ENCODE measurements at places on chromosomes 1 and 21.
A peak's percentile ranks its signal among the peaks of the same experiment; 100 is the strongest.

DNA sequence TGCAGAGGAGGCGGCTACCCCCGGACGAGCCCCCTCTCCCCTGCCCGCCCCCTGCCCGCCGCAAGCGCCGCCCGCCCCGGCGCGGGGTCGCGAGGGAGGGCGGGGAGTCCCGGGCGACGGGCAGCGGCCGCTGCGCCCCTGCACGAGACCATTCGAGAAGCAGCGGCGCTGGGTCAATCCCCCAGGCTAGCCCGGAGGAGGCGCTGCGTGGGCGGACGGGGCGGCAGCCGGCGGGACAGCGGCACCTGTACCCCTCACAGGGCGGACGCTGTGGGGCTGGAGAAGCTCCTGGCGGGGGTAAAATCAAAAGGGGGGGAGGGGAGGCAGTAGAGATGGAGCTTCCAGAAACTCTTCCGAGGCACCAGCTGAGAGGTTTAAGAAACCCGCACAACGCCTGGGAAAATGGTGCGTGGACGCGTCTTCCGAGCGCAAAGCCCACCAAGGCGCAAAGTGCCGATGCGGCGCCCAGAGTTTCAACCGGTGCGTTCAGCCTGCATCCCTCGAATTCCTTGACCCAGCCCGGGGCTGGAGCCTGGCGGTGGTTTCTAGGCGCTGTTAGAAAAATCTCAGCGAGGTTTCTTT, at the start of gene PLPPR5:
Gene PLPPR5 (minus strand): TSS at position 1 of the 582 bp plus-strand sequence. CDS start 190 bp downstream, outside the sequence.
- DNase-seq, result peak; percentile 8

DNA sequence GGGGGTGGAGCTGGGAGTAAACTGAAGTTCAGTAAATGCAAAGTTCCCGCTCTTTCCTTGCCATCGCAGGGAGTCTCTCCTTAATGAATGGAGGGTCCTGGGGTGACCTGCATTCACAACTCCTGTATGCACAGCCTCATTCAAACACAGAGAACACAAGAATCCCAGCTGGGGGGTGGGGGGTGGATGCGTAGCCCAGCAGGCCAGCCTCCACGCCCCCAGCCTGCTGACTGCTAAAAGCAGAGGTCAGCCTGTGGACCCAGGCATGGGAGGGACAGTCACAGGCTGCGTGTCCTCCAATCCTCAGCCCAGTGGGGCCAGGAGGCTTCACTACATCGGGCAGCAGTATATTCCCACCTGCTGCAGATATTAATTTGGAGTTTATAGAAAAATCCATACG, 263.1 kb downstream of the GRIK3 start:
- no peak for DNase-seq

GRCh38 chr1:2632051-2632430, 775 bp downstream of the MMEL1 start:
- DNase-seq, result no peak

DNA sequence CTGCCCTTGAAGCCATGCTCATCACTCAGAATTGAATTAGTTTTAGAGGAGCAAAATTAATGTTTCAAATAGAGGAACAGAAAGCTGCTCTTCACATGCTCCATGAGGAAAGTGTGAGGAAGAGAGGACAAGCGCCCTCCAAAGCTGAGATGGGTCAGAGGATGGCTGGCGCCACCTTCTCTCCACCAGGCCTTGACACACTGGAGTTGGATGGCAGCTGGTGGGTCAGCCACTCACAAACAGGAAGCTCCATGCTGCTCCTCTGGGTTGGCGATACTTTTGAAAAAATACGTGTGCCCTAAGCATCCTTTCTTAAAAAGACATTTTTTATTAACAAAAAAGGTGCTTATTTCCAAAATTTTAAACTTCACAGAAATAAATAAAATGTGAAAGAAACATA, 3.1 kb upstream of the CD2 start:
- no peak for DNase-seq

- no peak for DNase-seq
Measured at GRCh38 chr1:208206092-208206698, 38.0 kb downstream of the PLXNA2 start.

DNA sequence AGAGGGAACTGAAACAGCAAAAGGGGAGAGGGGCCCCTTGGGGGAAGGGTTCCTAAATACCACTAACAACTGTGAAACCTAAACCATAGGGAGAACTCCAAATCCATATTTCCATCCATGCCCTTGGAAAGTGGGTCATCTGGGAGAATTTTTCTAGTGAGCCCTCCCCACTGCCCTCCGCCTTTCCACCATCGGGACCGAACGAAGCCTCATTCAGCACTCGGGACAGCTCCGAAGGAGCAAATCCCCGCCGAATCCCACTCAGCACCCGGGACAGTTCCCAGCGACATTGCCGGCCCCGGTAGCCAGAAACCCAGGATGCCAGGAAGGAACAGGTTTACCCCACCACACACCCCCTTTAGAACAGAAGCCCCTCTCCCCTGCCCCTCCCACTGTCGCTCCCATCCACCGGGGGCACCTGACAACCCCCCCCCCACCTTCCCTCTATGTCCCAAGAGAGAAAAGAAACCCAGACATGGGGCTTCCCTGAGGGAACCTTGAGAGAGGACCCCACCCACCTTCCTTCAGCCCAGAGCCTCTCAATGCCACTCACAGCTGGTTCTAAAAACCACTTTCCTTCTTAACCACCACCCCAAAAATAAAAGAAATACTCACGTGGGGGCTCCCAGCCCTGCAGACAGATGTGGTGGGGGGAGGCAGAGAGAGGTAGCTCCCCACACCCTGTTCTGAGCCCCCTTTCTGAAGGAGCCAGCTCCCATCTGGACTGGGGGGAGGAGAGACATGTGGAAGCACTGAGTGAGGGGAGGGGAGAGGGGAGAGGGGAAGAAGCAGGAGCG, 4.5 kb downstream of the DLGAP3 start:
- DNase-seq, result peak; percentile 59

- DNase-seq, result no peak
Measured at GRCh38 chr1:63886340-63886739, 112.5 kb downstream of the ROR1 start.

DNA sequence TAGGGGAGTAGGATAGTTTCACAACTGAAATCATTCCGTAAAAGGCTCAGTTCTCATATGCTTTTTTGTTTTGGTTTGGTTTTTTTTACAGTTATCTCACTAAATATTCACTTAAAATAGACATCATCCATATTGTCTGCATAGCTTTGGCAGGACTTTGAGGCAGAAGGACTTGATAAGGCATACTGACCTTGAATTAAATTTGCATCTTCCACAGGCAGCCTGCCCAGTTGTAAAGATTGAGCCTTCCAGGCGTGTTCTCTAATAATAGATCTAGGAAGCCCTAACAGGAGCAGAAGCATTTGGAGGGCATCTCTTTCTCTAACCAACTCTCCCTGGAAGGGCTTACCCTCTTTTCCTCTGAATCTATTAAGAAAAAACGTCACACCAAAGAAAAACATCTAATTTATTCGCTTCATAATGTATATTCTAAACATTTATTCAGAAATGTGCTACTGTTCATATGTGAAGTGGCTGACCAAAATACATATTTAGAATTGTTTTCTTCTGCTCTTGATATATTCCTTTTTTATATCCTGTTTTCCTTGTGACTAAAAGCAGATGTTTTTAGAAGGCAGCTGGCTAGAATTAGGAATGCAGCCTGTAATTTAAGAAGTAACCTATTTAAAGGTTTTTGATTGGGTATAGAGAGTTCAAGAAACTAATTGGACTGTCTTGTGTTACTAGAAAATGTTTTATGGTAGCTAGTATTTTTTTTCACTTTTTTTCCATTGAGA, 20.2 kb downstream of the DESI2 start:
- peak; percentile 62 for DNase-seq

- DNase-seq, result no peak
Measured at GRCh38 chr21:44893948-44894656, 20.6 kb upstream of the PTTG1IP start.

DNA sequence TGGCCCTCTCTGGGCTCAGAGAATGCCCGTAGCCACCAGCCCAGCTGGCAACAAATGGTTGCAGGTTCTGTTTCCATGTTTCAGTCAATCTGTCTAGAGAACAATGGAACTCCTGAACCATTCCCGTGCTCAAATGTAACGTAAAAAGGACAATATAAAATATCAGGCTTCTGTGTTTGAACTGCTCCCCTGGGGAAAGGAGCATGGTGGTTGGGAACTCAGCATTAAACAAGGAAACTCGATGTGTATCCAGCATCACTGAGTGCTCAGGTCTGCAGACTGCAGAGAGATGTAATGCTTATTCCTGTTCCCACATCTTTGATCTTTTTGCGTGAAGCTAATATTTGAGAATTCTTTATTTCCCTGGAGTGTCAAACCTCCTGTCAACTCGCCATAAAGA, 326.5 kb downstream of the KIF26B start:
- no peak for DNase-seq

DNA sequence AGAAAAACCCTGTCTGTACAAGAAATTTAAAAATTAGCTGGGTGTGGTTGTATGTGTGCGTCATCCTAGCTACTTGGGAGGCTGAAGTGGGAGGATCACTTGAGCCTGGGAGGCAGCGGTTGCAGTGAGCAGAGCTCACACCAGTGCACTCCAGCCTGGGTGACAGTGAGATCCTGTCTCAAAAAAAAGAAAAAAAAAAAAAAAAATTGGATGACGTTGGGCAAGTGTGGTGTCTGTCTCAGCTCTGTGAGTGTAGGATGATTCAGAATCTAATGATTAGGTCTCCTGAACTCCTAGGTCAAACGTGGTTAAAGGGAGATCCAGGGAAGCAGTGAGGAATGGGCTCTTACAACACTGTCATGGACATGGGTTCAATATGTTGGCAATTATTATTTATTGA, 435.9 kb downstream of the KIF26B start:
- peak; percentile 37 for DNase-seq

DNA sequence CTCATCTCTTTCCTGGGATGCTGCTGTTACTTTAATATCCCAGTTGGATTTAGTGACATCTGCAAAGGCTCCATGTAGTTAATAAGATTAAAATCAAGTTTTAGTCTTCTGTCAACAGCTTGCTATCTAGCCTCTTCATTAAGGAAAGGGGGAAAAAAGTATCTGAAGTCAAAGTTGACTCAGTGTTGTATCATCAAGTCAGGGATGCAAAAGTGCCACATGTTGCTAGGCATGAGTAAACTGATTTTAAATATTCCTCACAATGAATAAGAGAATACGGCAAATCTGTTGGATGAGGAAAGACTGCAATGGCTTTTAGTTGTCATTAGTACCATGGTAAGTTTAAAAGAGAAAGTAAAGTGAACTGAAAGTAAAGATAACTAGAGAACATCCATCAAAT, 383.2 kb upstream of the ZRANB2 start:
- peak; percentile 8 for DNase-seq

DNA sequence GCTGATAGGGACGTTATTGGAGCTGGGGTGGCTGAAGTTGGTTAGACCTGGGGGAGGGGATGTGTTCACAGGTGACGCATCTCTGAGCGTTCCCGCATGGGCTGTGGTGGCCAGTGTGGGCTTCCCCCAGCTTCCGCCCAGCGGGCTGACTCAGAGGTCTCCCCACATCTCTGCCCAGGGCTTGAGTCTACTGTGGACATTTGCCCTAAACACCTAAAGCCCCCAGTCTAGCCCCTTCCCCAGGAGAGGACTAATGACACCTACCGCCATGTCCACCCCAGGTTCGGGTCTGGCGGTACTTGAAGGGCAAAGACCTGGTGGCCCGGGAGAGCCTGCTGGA, 2.0 kb downstream of the AGRN start:
- DNase-seq, result no peak

- peak; percentile 40 for DNase-seq
Measured at GRCh38 chr1:228955691-228956090, 220.4 kb downstream of the RHOU start.

GRCh38 chr1:236063919-236064673, 794 bp downstream of the NID1 start:
- DNase-seq, result peak; percentile 78

DNA sequence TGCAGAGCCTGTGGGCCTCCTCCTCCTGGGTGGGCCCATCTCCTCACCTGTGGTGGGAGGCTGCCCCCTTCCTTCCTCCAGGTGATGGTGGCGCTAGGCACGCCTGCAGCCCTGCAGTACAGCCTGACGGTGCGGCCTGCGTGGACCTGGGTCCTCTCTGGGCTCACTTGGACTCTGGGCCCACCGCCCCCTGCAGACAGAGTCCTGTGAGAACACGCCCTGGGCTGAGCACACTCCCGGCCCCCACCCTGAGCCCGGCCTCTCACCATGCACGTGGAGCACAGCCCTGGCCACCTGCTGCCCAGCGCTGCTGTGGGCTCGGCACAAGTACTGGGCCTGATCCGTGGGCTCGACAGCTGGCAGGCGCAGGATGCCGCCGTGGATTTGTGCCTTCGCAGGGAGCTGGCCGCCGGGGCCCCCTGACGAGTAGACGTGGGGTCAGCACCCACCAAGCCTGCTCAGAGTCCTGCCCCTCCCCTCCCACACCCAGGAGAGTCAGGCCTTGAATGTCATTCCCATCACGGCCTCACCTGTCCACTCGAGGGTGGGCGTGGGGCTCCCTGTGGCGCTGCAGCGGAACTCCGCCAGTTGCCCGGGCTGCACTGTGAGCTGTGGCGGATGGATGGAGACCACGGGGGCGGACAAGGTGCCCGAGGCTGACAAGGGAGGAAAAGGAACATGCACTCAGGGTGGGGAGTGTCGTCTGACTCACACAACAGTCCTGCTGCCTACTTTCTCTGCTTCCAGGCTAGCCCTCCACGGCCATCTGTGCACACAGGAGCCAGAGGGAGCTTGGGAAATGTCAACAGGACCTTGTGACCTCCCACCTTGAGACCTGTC, 43.4 kb downstream of the LDLRAD2 start:
- no peak for DNase-seq

DNA sequence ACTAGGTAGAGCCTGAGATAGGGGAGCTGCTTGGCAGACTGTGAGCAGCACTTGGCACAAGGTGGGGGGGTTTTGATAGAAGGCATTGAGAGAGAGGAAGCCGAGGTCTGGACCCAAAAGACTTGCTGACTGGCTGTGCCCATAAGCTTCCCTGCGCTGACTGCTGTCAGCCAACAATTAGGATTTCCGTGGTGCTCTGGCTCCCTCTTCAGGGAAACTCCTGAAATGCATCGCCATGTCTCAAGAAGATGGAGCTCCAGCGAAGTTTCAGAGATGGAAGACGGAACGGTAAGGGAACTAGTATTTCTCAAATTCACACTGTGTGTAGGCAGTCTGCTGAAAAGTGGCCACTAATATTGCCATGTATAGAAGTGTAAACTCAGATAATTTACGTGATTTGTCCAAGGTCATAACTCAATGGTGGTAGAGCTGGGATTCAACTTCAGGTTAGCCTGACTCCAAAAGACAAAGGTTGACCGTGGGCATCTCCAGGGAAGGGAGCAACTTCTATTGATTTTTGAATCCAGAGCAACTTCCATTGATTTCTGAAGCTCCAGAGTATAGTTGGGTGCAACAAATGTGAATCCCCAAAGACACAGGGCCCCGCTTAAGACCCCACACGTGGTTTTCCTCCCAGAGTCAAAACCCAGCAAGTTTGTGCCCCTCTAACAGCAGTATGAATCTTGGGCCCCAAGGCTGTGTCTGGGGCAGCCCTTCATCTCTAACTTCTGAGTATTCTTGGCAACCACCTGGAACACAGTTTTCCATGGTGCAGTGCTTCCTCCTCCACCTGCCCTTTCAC, 44.5 kb upstream of the CRNN start:
- DNase-seq, result peak; percentile 44

- no peak for DNase-seq
Measured at GRCh38 chr1:216961516-216961915, 238.3 kb upstream of the ESRRG start.
